Tibial nerve (tissue), 4 donors: ENCODE measurements at places on chromosomes 4 and X. TPM values are rescaled to one million over a fixed set of nuclear protein-coding genes. Genes with fewer than 3 reads are reported as not detected.

GRCh38 chr4:88794952-88795351 lies 97.3 kb upstream of the NAP1L5 start:
- H3K36me3 ChIP-seq, result no peaks in the 10 kb centered on the region
- no peak overlapping the region for H3K27ac ChIP-seq
- H3K4me1 ChIP-seq, result no peaks in the 10 kb centered on the region
- H3K27me3 ChIP-seq, result no peaks in the 10 kb centered on the region
- DNase-seq, result no peak

GRCh38 chr4:109801895-109802319 lies at the start of gene CFI:
Gene CFI (minus strand): TSS chr4:109801999. CDS start chr4:109801971, 28 bp downstream.
- H3K4me3 ChIP-seq, result peak within 1 kb of the TSS; percentile 33
- H3K27ac ChIP-seq, result no peak within 1 kb of the TSS
- H3K4me1 ChIP-seq, result peaks cover 21% of the 10 kb centered on the region
- H3K27me3 ChIP-seq, result no peaks in the 10 kb centered on the region
- no peak for DNase-seq

DNA sequence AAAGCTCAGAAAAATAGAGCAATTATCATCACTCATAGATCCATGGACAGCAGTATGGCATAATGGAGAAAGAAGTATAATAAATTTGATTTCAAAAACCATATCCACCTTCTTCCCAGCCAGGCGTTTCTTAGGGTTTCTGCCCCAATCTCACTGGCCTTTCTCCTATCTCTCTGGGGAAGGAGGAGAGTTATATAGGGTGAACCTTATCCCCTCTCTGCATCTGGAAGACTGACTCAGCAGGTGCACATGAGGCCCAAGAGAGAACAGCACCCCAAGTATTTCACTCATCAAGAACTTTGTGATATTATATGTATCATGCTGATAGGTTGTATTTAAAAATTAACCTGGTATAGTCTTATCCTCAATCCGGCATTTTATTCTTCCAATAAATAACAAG lies 318.8 kb upstream of the RASGEF1B start:
- H3K27me3 ChIP-seq, result no peaks in the 10 kb centered on the region
- DNase-seq, result no peak
- H3K27ac ChIP-seq, result no peak overlapping the region
- no peaks in the 10 kb centered on the region for H3K36me3 ChIP-seq
- H3K4me3 ChIP-seq, result no peak overlapping the region
- H3K4me1 ChIP-seq, result peaks cover 14% of the 10 kb centered on the region

DNA sequence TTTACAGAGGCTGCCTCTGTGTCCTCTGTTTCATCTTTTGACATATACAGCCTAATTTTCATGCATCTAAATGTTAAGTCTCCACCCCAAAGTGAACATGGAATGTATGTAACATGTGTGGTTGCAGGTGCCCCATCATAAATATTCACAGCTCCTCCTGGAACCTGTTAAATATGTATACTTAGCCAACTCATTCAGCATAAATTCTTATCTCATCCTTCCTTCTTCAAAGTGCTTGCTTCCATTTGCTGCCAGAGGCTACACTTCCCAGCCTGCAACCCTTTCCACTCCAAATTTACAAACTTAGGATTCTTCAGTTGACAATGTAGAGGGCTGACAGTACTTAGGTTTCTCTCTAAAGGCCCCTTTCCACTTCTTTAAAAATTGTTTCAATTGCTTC lies 60.6 kb downstream of the F8 start:
- DNase-seq, result no peak
- H3K27me3 ChIP-seq, result no peaks in the 10 kb centered on the region

The SCML2 gene
- 0.63 TPM for total RNA-seq

The COL4A6 gene
- total RNA-seq, result under 0.01 TPM

DNA sequence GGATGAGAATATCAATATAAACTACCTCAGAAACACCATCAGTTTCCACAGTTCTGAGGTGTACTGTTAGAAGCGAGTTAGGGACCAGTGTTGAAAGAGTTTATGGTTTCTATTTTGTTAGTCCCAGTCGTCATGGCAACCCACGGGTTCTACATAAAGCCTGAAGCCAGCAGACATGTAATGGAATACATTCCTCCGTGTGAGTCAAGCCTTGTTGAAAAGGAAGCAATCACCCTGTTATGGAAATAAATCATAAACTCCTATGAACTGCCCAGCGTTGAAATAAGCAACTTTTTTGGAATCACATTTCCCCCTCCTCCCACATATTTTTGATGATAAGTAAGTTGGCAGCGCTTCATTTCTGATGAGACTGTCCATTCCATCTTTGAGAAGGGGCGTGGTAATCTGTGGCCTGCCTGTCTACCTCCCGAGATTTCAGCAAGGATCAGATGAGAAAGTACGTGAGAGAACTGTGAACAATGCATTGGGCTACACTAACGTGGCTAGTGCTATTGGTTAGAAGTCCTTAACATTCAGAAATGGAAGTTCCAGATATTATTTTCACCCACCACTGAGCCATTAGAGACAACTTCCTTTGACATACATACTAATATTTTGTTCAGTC lies 40.4 kb upstream of the PDHA1 start:
- no peak overlapping the region for H3K4me3 ChIP-seq
- no peak overlapping the region for H3K27ac ChIP-seq
- H3K4me1 ChIP-seq, result no peaks in the 10 kb centered on the region
- H3K36me3 ChIP-seq, result no peaks in the 10 kb centered on the region
- DNase-seq, result peak; percentile 15

- H3K27me3 ChIP-seq, result peaks cover 7% of the 10 kb centered on the region
- no peaks in the 10 kb centered on the region for H3K4me1 ChIP-seq
Measured at GRCh38 chrX:9189286-9189685, 155.4 kb upstream of the FAM9B start.

The GRK4 gene
- 9.0 TPM for total RNA-seq

- no peak overlapping the region for H3K27ac ChIP-seq
- no peak overlapping the region for H3K4me3 ChIP-seq
- no peaks in the 10 kb centered on the region for H3K36me3 ChIP-seq
- no peak for DNase-seq
- H3K4me1 ChIP-seq, result no peaks in the 10 kb centered on the region
Measured at GRCh38 chr4:86034616-86035015, 325.2 kb downstream of the MAPK10 start.

DNA sequence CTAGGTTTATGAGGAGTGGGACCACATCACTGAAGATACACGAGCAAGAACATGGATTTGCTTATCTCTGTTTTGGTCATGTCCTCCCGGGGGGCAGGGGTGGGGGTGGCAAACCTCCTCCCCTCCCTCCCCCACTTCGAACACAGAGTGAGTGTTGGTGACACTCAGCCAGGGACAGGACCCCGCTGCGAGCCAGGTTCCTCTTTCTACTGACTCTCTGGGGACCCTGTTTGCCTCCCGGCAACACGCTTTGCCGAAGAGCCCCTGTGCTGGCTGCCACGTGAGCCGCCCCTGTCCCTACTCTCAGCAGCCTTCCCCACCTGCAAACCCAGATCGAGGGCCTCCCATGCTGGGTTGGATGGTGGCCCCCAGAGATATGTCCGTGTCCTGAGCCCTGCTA lies 34.7 kb downstream of the P2RY8 start:
- H3K27ac ChIP-seq, result no peak overlapping the region
- no peak overlapping the region for H3K4me3 ChIP-seq
- no peaks in the 10 kb centered on the region for H3K4me1 ChIP-seq
- no peaks in the 10 kb centered on the region for H3K27me3 ChIP-seq
- no peak for DNase-seq

DNA sequence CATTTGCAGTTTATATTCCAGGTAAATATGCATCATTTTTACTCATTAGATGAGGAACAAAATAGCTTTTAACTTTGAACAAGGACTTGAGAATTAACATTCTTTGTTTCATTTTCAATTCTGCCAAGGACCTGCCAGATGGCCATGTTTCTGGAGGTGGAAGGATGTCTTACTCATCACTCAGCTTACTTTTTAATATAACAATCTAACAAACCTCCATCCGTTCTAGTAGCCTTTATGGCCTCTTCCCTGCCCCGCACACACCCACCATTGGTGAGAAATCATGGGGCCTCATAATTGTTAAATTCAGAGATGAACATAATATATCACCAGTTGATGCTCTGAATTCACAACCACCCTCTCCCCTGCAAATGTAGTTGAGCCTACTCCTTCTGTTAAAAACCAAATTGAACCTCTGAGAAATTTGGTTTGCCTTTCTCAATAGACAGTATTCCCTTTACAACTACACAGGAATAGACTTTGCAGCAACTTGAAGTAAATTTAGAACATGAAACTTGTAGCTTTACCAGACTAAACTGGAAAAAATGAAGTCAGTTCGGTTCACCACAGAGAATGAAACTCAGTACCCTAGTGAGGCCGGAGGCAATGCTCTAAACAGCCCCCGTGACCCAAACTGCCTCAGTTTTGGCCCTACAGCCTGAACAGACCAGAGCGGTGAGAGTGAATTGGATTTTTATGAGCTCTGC lies 50.1 kb upstream of the ACSL4 start:
- DNase-seq, result no peak
- H3K27me3 ChIP-seq, result no peaks in the 10 kb centered on the region
- H3K4me3 ChIP-seq, result no peak overlapping the region
- no peak overlapping the region for H3K27ac ChIP-seq
- no peaks in the 10 kb centered on the region for H3K36me3 ChIP-seq

The VGLL1 gene
- total RNA-seq, result not detected

DNA sequence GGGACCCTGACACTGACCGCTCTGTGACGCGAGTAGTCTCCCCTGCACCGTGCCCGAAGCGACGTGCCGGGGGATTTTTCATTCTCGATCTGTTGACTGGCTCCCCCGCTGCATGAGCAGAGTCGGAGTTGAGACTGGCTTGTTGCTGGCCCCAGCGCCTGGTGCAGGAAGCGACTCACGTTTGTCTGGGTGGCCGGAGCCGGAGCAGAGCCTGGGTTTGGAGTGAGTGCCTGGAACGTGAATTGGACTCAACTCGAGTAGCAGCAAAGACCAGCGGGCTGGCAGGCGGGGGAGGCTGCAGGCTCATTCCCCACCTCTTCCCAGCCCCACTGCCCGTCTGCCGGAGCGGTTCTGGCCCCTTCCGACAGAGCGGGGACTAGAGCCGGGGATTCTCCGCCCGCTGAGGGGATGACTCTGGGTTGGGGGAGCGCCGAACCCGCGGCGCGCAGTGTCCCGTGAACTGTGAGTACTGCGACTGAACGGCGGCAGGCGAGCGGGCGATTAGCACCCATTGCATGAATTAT lies 554 bp downstream of the PCDH7 start:
- H3K4me3 ChIP-seq, result peak overlapping the region; percentile 46
- no peaks in the 10 kb centered on the region for H3K36me3 ChIP-seq
- peaks cover 53% of the 10 kb centered on the region for H3K27me3 ChIP-seq
- DNase-seq, result no peak
- no peaks in the 10 kb centered on the region for H3K4me1 ChIP-seq

- peak; percentile 78 for DNase-seq
- no peaks in the 10 kb centered on the region for H3K36me3 ChIP-seq
- H3K27ac ChIP-seq, result no peak overlapping the region
- no peak overlapping the region for H3K4me3 ChIP-seq
- H3K27me3 ChIP-seq, result no peaks in the 10 kb centered on the region
Measured at GRCh38 chrX:154308108-154308946, 12.7 kb downstream of the TKTL1 start.

The HTR2C gene
- total RNA-seq, result not detected

GRCh38 chr4:3106339-3107186 lies 32.1 kb downstream of the HTT start:
- peaks cover 8% of the 10 kb centered on the region for H3K36me3 ChIP-seq

The GATA1 gene
- total RNA-seq, result not detected

- no peaks in the 10 kb centered on the region for H3K4me1 ChIP-seq
- H3K27ac ChIP-seq, result no peak overlapping the region
- H3K36me3 ChIP-seq, result no peaks in the 10 kb centered on the region
- no peak for DNase-seq
- no peak overlapping the region for H3K4me3 ChIP-seq
Measured at GRCh38 chrX:7515681-7516413, 327.1 kb upstream of the VCX start.

DNA sequence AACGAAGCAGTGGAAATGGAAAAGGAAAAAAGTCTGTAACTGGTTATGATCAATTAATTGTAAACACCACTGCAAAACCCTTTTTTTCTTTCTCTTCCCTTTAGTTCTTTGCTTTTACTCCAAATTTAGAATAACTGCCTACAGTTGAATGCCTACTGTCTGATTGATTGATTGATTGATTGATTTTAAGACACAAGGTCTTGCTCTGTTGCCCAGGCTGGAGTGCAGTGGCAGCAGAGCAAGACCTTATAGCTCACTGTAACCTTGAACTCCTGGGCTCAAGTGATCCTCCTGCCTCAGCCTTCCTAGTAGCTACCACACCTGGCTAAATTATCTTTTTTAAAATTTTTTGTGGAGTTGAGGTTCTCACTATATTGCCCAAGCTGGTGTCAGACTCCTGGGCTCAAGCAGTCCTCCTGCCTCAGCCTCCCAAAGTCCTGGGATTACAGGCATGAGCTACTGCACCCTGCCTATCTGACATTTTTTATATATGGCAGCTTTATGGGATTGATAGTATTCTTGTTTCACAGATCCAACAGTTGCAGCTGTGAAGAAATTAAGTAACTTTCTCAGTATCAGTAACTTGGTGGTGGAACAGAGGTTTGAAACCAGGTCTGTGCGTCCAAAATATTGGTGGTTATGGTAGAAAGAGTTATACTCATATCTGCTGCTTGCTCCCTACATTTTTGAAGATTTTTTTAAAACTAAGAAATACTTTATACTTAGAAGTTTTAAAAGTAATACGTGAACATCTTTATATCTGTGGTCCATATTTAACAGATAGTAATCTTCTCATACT lies 12.4 kb downstream of the UBE2K start:
- no peak overlapping the region for H3K27ac ChIP-seq
- no peaks in the 10 kb centered on the region for H3K27me3 ChIP-seq
- no peak overlapping the region for H3K4me3 ChIP-seq
- peaks cover 15% of the 10 kb centered on the region for H3K4me1 ChIP-seq
- H3K36me3 ChIP-seq, result no peaks in the 10 kb centered on the region

The FHIP1A gene
- total RNA-seq, result 8.2 TPM

DNA sequence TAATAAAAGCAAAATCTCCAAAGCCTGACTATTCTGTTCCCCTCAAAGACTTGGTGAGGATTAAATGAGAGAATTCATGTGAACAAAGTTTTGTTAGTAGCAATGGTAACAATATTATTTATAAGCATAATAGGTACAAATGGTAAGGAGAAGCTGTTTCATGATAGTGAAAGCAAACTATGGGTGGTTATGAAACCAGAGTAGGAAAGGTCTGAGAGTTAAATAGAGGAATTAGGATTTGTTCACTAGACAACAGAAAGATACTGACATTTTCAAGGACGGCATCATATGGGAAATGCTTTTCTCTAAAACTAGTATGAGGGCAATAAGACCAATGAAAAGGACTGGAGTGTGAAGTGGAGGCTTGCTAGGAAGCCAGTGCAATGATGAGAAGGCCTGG lies 128.6 kb upstream of the FTHL17 start:
- no peaks in the 10 kb centered on the region for H3K4me1 ChIP-seq
- H3K36me3 ChIP-seq, result peaks cover 30% of the 10 kb centered on the region
- H3K27ac ChIP-seq, result no peak overlapping the region
- no peaks in the 10 kb centered on the region for H3K27me3 ChIP-seq
- H3K4me3 ChIP-seq, result no peak overlapping the region

DNA sequence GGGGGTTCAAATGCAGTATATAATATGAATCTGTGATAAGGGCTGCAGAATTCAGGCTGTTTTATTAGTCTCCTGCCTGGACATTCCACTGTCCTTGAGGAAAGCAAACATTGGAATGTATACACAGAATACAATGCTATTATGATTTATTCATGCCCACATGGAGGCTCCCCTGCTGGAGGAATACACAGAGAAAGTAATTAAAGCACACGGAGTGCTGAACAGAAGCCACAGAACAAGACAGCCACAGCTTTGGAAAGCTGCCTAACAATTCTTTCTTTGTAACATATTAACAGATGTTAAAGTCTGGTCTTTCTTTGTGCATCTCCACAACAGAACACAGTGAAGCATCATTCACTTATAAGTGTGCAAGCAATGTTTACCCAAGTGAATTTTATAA lies 155.8 kb downstream of the ARAP2 start:
- H3K36me3 ChIP-seq, result peaks cover 7% of the 10 kb centered on the region
- no peaks in the 10 kb centered on the region for H3K4me1 ChIP-seq
- H3K4me3 ChIP-seq, result no peak overlapping the region
- DNase-seq, result no peak
- H3K27me3 ChIP-seq, result no peaks in the 10 kb centered on the region
- no peak overlapping the region for H3K27ac ChIP-seq
